ENCODE measurements at places on chromosomes 4 and X.

- no peak for DNase-seq
Measured at GRCh38 chr4:162347842-162348213, 184.0 kb upstream of the FSTL5 start.

DNA sequence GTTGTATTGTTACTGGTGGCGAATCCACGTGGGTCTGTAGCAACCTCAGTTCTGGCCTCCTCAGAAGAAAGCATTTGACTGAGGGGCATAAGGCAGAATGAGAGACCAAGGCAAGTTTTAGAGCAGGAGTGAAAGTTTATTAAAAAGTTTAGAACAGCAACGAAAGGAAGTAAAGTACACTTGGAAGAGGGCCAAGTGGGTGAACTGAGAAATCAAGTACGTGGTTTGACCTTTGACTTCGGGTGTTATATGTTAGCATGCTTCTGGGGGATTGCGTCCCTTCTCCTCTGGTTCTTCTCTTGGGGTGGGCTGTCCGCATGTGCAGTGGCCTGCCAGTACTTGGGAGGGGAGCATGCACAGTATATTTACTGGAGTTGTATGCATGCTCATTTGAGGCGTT is 232.7 kb upstream of the GATB start:
- DNase-seq, result no peak

- DNase-seq, result no peak
Measured at GRCh38 chrX:112630187-112630586, 49.6 kb downstream of the LHFPL1 start.

GRCh38 chr4:103443324-103443723 is 245.2 kb upstream of the CENPE start:
- no peak for DNase-seq

Data from hypothalamus (tissue), 51 donors.